AG20443 (cell line): ENCODE measurements at places on chromosomes 5 and 9.

DNA sequence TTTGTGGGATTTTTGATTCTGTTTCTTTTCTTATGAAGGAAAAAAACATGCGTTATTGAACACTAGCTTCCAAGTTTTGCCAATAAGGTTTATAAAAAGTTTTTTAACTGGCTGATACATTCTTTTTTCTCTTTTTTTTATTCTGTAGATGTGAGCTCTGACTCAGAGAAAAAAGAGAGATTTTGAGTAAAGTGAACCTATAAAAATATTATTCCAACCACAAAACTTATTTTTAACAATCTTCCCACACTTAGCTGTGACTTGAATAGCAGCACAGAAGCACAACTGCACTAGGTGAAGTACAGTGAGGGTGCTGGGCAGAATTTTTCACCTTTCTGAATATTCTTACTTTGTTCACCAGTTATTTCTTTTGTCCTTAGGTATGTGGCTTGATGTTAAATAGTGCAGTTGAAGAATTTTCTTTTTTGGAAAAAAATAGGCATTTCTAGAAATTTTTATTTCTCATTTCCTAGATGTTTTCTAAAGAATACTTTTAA is 41.6 kb downstream of the CHSY3 start:
- no peak for DNase-seq

DNA sequence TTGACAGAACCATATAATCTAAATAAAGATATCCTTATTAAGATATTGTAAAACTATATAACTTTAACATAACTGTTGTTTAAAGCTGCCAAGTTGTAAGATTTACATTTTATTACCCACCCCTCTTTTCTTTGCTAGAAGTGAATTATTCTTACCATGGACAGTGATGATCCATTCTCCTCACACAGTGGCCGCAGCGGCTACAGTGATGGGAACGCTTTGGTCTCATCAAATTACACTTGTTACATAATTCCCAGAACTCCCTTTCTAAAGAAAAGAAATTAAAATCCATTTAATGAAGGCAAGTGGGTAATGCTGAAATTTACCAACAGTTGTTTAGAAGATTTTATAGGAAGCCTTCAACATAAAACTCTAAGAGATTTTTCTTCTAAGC is 31.2 kb downstream of the ZDHHC21 start:
- no peak for DNase-seq

DNA sequence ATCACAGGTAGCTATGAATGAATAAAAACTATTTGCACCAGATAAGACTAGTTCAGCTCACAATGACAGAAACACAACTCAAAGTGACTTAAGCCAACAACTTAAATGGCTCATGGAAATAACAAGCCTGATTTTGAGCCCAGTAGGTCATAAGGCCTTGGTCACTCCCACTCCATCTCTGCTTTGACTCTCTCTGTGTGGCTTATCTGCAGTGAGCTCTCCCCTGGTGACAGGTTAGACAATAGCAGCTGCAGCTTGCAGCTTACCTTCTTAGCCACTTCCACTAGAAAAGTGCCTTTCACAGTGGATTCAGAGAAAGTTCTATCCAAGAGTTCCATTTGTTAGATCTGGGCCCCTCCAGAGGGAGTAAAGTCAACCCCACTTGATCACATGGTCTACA is 315.7 kb downstream of the RAB3C start:
- no peak for DNase-seq

GRCh38 chr5:170363671-170364070 is 25.5 kb downstream of the KCNMB1 start:
- no peak for DNase-seq

DNA sequence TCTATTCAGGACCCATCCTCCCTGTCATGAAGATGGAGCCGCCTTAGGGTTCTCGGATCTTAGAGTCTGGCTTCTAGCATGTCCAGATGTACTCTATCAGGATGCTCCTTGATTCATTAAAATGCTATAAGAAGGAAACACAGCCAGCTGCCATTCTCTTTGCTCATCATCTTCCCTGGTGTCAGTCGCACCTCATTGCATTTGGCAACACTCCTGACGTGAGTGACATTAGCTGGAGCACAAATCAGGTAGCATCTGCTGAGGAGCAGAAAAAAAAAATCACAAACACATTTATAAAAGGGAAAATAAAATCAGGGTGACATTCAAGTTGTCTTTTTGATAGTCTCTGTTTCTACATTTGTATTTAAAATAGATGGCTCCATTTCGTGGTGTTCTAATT is 226.1 kb upstream of the NMUR2 start:
- DNase-seq = no peak
